LoVo (cell line): ENCODE measurements at places on chromosomes 1 and 21.
A peak's percentile ranks its signal among the peaks of the same experiment; 100 is the strongest.

DNA sequence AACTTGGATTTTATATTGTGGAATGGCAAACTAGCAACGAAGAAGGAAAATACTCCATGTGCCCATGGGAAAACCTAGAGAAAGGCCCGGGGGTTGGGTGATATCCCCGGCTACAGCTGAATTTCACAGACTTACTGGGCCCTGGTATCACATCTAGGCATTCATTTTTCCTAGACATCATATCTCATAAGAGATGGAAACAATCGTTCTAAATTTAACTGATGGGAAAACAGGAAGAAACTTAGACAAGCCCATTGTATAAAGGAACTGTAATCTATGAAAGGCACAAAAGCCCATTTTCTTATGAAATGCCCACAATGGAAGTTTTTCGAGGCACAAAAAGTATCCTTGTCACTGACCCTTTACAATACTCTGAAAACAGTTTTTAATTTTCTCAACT, 407.9 kb upstream of the LYPLAL1 start:
- DNase-seq: no peak

DNA sequence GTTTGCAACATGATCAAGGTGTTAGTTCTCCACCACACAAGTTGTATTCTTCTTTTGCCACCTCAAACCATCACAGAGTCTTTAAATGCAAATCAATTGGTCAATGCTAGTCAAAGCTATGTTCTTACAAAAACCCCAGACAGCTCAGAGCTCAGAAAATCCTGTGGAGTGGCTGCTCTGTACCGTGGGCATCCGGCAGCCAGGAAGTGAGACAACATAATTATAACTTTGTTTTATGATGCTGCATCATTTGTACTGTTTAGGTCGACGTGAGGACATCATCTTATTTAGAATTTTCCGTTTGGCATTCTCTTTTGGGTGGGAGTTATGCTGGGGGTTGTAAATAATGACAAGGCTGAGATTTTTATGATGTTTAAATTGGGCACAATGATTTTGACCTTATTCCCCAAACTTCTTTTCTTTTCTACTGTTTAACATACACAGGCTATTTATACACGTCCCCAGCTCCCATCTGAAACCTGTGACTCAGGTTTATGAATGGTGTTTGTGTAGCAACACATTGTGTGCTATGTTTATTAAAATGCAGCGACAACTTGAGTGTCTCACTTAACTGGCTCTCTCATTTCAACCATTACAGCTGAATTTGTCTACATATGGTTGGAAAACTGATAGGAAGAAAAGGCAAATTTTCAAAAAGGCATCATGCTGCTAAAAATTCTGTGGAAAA, 124.0 kb downstream of the CNIH3 start:
- no peak for DNase-seq

DNA sequence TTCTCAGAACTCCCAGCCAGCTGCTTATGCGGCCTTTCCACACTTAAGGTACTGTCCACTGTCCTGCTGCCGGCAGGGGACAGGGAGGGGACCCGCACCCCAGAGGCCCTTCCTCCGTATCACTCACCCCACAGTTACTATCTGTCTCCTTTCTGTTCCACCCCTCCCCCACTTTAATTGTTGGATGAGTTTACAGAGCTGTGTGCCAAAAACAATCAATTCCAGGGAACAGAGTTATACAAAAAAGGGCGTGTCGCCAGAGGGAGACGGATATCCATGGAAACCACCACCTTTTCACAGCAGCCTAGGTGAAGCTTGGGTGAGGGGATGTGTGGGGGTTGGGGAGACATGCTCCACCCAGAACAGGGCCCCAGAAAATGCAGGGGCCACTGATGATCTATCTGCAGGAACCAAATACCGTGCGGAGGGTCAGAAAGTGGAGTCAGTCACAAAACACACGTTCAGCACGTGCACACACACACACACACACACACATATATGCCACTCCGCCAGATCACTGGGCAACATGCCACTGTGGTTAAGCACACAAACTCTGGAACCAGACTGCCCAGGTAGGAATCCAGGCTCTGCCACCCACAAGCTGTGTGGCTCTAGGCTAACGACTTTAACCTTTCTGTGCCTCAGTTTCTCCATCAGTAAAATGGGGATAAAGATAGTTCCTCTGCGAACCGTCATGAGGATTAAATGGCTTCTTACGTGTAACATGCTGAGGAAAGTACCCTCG, 30.5 kb downstream of the CASZ1 start:
- DNase-seq: no peak

- no peak for DNase-seq
Measured at GRCh38 chr1:184624051-184624450, 130.6 kb downstream of the EDEM3 start.

DNA sequence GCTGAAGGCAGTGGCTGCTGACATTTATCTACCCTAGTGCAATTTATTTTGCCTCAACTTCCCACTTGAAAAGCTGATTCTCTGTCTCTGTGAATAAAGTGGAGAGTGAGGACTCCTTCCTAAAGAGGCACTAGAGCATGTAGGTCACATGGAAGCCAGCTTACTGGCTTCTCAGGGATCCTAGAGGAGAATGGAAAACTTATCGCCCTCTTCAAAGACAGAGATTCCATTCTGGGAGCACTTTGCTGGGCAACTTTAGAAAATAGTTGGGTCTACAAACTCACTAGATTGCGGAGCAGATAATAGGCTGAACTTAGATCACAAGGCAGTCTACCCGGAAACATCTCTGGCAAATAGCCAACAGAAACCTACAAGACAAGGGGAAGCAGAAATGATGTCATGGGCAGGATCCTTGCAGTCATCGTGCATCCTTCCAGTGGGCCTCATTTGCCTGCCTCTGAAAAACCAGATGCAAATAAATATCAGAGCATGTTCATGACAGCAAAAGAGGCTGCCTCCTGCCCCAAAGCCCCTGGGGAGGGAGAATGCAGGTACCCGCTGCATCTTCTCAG, 104.8 kb upstream of the BARHL2 start:
- DNase-seq: no peak

- DNase-seq: no peak
Measured at GRCh38 chr1:179937668-179938254, 16.8 kb upstream of the CEP350 start.

DNA sequence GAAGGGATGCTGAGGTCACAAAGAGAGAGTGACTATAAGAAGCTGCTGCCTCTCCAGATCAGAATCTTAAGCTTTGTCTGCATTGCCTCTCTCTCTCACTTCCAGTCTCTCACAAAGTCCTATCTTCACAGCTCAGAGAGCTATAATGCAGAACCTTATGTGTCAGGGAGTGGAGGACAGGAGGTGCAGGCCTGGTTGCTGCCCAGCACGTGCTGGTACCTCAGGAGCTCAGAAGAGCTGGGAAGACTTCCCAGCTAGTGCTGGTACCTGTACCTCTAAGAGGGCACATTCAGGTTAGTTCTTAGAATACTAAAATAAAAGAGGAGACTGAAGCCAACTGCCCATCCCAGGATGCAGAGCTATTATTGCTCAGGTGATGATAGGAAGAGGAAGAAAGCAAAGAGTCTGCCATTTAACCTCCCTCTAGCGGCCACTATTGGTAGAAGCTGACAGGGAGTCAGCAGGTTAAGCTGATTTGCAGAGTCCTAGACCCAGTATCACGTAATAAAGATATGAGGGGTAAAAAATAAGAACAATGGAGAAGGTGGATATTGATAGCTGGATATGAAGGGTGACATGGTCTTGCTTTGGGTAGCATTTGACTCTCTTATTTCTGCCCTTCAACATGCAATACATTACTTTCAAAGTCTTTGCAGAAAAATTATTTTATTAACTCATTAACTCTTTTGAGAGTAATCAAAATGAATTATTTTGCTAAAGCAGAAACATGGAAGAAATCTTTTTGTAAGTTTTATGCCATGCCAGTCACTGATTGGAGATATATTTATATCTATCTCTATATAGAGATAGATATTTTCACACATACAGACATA, 138.1 kb upstream of the HMCN1 start:
- DNase-seq: peak; percentile 57

- DNase-seq: no peak
Measured at GRCh38 chr1:54001591-54001990, 16.4 kb downstream of the LDLRAD1 start.

GRCh38 chr1:9135073-9135836, 6.4 kb upstream of the GPR157 start:
- DNase-seq: no peak

GRCh38 chr1:52739699-52740467, 13.6 kb downstream of the ZYG11B start:
- DNase-seq: no peak

DNA sequence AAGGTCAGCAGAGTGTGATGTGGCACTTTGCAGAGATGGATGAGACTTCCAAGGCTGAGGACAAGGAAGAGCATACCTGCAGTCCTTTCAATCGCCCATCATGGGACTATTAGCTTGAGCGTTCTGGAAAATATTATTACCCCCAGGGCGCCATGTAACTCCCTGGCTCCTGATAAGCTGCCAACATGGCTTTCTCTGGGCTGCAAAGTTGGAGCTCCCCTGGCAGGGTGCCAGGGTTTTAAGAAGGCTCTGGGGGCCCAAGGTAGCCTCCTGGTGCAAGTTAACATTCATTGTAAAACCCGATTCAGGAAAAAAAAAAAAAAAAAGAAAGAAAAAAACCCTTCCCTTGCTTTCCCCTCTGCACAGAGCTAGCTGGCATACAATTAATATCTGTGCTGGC, 196.7 kb downstream of the PBX1 start:
- no peak for DNase-seq

GRCh38 chr1:167916766-167917511, 3.0 kb upstream of the ADCY10 start:
- DNase-seq: no peak

DNA sequence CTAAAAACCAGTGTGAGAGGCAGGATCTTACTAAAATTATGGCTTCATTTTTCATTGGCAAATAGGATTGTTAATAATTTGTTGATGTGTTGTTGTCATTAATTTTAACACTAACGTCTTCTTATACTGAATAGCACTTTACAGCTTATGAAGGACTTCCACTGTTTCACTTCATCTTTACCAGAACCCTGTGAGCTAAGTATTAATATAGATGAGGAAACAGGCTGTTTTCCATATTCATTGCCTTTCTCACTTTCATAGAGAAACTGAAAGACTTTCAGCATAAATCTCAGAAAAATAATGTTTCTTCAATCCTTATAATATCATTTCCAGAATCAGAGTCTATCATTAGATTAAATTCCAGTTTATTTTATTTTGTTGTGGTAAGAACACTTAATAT, 8.5 kb downstream of the MAP10 start:
- no peak for DNase-seq

- DNase-seq: peak; percentile 40
Measured at GRCh38 chr1:19661721-19662228, 2.9 kb upstream of the HTR6 start.

DNA sequence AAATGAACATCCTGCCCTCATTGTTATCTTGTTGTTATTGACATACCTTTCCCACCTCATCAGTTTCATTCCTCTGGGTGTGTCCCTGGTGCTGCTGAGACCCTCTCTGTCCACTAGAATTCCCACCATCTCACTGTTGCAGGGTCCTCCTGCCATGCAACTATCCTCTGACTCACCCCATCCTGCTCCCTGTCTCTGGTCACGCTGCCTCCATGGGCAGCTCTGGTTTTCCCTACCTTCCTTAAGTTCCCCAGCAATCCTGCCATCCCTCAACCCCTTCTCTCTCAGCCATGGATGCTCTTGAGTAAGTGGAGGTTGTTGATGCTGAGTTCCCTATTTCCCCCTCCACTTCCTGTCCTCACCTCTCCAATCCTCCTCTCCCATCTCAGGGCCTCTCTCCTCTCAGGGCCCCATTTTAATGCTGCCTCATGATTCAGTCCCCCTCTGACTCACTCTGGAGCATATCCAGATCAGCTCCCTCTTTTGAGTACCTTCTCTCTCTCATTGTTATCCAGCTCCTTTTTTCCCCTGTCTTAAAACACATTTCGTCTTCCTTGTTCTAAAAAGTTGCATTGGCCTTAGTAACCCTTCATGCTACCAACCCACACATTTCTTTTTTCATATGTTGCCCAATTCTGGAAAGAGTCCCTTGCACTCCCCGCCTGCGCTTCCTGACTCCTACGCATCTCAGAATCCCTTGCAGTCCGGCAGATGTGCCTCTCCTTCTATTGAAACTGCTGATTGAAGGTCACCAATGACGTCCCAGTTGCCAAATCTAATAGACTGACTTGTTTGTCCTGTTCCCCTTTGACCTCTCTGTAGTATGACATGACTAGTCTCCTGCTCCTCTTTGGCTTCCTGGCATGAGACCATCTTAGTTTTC, 92.0 kb downstream of the CNIH3 start:
- no peak for DNase-seq

DNA sequence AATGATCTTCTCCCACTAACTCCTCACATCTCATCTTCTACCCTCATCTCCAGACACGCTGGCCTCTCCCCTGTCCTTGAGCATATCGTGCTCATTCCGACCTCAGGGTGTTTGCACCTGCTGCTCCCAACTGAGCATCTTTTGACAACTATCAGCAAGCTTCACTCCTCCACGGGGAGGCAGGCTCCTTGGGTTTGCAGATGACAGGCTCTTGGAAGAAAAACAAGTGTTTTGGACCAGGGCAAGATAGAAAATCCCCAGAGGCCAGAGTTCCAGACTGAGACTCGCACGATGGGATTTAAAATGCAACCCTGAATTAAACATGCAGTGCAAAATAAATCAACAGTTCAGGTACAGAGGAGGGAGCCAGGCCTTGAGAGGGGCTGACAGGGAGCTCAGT, 246.7 kb downstream of the PTPRU start:
- no peak for DNase-seq

DNA sequence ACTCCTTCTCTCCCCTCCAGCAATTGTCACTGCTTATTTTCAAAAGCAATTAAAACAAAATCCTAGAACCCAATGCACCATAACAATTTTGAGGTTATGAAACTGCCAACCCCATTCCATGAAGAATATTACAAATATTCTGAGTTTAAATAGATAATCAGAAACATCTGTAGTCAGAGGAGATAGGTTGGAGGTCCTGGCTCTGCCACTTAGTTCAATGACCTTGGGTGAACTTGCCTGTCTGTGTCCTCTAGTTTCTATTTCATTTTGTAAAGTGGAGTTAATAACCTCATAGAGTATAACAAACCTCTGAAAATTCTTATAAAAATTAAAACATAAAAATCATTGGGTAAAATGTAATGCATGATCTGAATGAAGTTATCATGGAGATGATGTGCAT, 164.6 kb downstream of the KCTD3 start:
- no peak for DNase-seq

- no peak for DNase-seq
Measured at GRCh38 chr1:202038688-202039346, 28.4 kb downstream of the ELF3 start.

DNA sequence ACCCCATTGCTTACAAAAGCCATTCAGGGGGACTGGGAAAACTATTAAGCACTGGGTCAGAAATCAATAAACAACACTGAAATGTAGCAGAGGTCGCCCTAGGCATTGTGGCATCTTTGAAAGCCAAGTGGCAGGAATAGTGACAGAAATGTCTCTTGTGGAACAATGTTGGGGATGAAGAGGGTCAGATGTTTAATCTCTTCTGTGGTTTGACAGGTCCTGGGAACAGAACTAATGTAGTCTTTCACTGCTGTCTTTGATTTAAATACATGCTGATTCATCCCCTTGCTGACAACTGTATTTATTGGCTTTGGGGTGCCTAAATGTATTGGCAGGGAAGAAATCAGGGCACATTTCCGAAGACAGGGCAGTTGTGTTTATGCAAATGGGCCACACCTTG, 194.8 kb downstream of the ATG4C start:
- DNase-seq: no peak
